ENCODE measurements at places on chromosomes 5 and 9.

DNA sequence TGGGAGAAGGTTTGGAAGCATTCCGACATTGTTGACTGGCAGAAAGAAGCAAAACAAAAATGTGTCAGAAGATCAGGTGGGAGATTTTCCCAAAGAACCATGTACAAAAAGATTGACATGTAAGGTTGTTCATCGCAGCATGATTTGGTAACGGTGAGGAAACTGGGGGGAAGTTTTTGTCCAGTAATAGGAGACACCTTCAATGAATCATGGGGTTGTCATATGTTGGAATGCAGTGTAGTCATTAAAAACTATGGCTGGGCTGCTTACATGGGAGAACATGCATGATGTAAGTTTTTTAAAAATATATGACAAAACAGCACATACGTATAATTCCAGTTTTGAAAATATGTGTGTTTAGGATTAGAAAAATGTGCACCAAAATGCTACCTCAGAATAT lies 50.5 kb downstream of the HSD17B3 start:
- DNase-seq = no peak

DNA sequence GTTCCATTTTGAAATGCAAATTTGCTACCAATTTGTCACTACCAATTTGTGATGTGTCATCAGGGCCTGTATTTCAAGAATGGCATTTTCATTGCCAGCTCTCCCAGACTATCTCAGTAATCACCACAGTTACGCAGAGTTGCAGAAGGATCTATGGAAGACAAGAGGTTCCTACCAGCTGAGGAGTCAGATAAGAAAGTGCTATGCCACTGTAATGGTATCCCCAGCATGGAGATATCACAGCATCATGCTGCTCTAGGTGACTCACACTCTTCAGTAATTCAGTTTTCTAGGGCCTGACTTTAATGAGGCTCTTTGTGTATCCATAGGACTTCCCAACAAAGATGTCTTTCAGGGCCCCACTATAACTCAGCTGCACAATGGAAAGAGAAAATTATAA lies 490.3 kb downstream of the ARHGEF28 start:
- no peak for DNase-seq

DNA sequence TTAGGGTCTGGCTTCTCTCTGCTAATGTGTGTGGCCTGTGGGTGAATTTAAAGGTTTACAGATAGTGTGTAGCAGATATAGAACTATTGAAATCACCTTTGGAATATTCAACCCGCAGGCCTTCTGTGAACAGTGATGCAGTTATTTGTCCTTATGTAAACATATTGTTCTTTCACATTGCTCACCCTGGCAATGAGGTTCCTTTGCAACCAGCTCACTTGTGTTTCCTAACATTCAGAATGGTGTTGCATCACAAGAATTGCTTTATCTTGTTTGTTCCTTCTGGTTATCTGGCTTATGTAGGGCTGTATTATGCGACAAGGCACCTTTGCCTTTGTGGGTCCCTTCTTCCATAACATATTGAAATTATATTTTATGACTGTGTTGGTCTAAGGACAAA lies 370.3 kb downstream of the NNT start:
- DNase-seq = no peak

GRCh38 chr5:173866858-173867679 lies 21.1 kb upstream of the CPEB4 start:
- DNase-seq = no peak

GRCh38 chr5:176180339-176180738 lies 57.9 kb upstream of the SIMC1 start:
- DNase-seq = no peak

DNA sequence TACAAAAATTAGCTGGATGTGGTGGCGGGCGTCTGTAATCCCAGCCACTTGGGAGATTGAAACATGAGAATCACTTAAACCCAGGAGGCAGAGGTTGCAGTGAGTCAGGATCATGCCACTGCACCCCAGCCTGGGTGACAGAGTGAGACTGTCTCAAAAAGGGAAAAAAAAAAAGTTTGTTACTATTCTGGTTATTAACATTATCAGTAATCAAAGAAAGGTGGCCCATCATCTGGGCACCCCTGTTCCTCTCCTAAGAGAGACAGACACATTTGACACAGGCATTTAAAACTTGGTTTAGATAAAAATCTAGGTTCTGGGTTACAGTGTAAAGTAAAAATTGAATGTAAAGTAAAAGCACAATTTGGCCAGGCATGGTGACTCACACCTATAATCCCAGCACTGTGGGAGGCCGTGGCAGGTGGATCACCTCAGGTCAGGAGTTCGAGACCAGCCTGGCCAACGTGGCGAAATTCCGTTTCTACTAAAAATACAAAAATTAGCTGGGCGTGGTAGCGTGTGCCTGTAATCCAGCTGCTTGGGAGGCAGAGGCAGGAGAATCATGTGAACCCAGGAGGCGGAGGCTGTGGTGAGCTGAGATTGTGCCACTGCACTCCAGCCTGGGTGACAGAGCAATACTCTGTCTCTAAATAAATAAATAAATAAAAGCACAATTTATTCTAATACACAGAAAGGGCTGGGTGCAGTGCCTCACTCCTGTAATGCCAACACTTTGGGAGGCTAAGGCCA lies 16.7 kb upstream of the PHYHD1 start:
- no peak for DNase-seq

- DNase-seq = no peak
Observed at GRCh38 chr5:95821110-95822021, 1.2 kb downstream of the GLRX start.

GRCh38 chr5:150503977-150504620 lies 3.8 kb upstream of the NDST1 start:
- DNase-seq = no peak

DNA sequence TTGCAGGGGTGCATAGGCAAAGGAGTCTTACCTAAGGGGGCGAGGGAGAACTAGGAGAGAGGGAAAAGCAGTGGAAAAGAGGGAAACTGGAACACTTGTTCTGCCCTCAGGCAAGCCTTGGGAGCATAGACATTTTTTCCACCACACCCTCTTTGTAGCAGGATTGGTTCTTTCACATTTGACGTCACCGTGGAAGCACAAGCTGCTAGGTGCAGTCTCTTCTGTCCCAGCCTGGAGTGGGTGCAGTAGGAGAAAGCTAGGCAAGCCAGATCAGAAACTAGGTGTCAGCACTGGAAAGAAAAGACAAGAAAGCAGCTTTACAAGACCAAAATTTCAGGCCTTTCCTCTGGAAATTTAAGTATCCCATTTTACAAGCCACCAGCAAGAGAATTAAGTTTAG lies 440.4 kb downstream of the EFNA5 start:
- no peak for DNase-seq

DNA sequence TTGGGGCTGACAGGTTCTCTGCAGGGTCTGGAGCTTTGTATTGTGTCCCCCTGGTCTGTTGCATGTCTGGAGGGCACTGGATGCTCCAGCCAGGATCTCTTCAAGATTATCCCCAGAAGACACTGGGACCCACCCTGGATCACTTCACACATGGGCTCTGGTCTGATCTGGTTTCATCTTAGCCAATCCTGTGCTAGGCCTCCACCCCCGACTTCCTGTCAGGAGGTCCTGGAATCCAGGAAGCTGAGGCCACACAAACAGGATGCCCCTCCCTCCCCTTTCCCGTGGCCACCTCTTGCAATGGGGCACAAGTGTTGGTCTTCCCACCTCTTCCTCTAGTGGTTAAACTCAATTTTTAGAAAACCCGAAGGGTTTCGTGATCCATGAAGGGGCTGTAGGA lies 242.6 kb upstream of the MVB12B start:
- no peak for DNase-seq

GRCh38 chr9:87062746-87063145 lies 115.4 kb upstream of the GAS1 start:
- no peak for DNase-seq

- no peak for DNase-seq
Observed at GRCh38 chr9:129781981-129782380, 21.0 kb upstream of the TOR1B start.

- DNase-seq = no peak
Observed at GRCh38 chr5:175922192-175922885, 45.8 kb downstream of the THOC3 start.

GRCh38 chr5:154779105-154779504 lies 23.9 kb downstream of the LARP1 start:
- no peak for DNase-seq

- no peak for DNase-seq
Observed at GRCh38 chr9:131826966-131827525, 87.2 kb upstream of the RAPGEF1 start.

GRCh38 chr5:18745988-18746615 lies 1111.8 kb downstream of the TAF11L14 start:
- peak; percentile 8 for DNase-seq

- DNase-seq = no peak
Observed at GRCh38 chr5:171965745-171966144, 40.7 kb downstream of the FBXW11 start.

- DNase-seq = no peak
Observed at GRCh38 chr5:110354915-110355644, 371.4 kb downstream of the TMEM232 start.

GRCh38 chr9:101435601-101436079 lies at the start of gene ALDOB:
Gene ALDOB, minus strand, starts transcription at chr9:101435774. Its CDS starts 4,887 bp downstream, at chr9:101430887.
- DNase-seq = no peak

DNA sequence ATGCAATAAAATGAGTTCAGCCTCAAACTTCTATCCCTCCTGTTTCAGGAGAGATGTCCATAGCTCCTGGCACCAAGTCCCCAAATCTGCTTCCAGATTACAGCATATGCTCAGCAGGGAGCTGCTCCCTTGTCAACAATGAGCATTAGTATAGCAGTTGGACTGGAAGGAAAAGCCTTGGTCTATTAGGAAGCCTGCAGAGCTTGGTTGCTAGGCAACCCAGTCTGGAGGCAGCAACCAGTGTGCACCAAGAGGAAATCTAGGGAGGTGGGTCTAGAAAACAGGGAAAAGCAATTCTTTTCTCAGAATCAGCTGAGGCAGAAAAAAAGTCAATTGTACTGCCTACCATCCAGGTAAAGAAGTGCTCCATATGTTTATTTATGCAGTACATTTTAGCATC lies 229.5 kb upstream of the NMUR2 start:
- no peak for DNase-seq

DNA sequence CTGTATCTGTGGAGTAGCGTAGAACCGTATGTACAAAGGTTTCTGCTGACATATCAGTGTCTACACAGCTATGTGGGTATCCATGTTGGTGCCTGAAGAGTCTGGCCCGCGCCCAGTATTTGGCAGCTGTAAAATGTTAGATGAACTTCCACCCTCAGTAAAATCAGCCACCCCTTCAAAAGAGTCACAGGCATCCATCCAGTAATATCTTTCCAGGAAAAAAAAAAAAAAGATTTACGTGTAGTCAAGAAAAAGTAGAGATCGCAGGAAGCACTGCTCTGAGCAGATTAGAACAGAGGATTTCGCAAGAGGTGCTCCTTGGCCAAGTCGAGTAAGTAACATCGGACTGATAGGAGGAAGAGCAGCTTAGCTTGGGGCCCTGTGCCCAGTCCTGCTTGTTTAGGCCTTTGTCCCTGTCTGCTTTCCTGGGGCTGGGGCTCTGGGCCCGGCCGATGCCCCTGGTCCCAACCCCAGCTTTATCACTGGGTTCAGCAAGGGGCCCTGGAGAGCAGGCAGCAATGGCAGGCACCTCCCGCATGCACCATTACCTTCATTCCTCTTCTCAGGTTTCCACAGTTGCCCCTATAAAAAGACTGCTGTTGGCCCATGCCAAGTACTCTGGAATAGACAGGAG lies 21.2 kb downstream of the DAPK1 start:
- DNase-seq = no peak

DNA sequence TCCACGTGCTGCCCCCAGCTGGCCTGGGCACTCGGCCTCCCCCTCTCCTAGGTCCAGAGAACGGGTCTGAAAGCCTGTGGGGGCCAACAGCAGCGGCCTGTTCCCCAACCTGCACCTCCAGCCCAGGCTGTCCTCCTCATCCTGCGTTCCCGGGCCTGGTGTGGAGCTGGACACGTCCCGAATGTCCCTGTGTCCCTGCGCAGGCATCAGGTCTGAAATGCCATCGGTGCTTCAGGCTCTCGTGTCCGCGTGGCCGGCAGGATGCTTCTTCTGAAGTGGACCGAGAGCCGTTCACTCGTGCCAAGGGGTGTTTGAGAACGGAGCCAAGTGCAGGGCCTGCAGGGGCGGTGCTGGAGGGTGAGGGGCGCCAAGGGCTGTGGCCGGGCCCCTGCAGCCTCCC lies 24.7 kb upstream of the UBAC1 start:
- DNase-seq = no peak

GRCh38 chr5:177426566-177427210 lies at the start of gene GRK6:
Gene GRK6, plus strand, starts transcription at chr5:177426676. Its CDS starts 170 bp downstream, at chr5:177426846.
- peak; percentile 39 for DNase-seq

DNA sequence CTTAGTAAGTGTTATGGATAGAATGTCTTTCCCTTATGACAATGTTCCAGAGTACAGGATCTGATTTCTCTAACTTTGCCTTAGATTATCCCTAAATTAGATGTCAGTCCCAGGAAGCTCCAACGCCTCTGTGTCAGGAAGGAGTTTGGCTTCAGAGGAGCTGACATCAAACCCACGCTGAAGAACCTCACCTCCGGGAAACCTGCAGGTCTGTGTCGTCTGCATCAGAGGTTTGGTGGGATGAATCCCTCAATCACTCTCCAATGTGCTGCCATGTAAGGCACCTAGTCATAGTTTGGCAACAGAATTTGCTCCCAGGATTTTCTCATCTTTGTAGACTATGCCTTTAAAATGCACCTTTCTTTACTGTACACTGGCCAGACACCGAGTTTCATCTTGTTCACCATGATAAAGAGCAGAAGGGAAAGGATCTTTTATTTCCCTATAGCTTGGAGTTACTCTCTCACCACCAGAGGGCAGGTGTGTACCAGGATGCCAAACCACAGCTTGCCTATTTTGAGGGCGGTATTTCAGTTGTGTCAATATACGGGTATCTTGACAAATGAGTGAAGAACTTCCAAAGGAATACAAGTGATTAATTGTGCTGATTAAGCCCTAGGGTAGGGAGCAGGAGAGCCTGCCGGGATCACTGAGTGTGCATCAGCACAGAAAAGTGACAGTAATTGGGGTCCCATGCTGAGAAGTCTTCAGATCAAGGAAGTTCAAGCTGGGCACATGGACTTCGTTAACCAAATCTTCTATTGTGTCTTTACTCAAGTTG lies 23.4 kb downstream of the MINAR2 start:
- DNase-seq = no peak

DNA sequence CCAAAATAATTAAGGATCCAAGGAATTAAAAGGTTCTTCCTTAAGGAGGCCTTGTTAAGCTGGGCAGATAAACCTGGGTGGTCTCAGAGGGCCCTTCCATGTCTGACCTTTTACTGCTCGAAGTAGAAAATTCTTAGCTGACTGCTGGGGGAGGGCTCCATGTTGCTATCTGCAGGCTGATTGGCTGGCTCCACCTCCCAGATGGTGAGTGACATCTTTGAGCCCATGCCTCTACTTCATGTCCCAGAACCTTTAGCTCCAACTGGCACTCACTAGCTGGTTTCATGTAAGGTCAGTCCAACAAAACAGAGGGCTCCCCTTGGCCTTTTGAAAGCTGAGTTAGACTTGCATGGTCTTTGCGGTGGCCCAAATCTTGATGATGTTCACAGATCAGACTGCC lies 188.2 kb downstream of the PAX5 start:
- DNase-seq = no peak

- DNase-seq = no peak
Observed at GRCh38 chr9:77218612-77219011, 41.3 kb downstream of the VPS13A start.

- DNase-seq = no peak
Observed at GRCh38 chr5:128349044-128349858, 188.8 kb downstream of the FBN2 start.

Measured in activated CD8-positive, alpha-beta memory T cell treated with anti-CD3 and anti-CD28 coated beads for 1 hour (primary cell).